ENCODE measurements at places on chromosomes 1 and 21.

- no peak for DNase-seq
Observed at GRCh38 chr21:45540601-45540970, 1.7 kb downstream of the SLC19A1 start.

GRCh38 chr1:184483101-184483683, 96.4 kb downstream of the C1orf21 start:
- no peak for DNase-seq

- DNase-seq: no peak
Observed at GRCh38 chr1:110153407-110153950, 3.2 kb downstream of the SLC6A17 start.

- DNase-seq: no peak
Observed at GRCh38 chr1:198649968-198650338, 11.1 kb downstream of the PTPRC start.

DNA sequence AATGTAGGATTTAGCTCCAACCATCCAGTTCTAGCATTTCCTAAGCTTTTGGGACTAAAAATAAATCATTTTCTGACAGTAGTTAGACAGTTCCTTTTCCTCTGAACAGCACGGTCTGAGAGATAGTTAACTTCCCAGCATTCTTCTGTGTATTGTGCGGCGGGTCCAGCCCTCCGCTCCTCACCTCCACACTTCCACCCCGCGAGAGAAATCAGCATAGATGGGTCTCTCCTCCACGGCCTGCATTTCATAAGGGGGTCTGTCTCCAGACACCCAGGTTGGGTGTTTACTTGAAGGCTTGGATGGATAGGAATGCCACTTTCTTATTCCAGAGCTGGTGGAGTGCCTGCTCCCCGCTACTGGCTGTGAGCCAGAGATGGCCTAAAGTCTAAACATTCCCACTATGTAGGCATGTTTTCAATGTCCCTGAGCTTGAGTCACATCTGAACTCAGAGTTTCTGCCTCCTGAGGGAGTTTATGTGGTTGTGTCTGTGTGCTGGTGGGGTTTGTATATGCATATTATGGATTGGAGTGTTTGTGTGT, 38.0 kb upstream of the PPP2R5A start:
- DNase-seq: no peak

DNA sequence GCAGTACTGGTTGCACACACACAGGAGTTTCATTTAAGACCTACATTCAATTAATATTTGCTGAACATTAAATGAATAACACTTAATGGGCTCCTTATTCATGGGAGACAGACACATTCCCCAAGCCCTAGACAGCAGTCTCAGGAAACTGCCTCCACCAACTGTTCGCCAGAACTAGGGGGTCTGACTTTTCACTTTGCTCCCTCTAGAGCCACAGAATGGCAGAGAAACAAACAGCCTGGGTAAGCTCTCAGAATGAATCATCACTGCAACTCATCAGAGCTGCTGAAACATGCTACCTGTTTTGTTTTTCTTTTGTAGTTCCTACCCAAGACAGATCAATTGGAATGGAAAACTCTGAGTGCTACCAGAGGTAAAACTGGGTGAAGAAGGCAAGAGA, 31.7 kb downstream of the ELK4 start:
- no peak for DNase-seq

- no peak for DNase-seq
Observed at GRCh38 chr1:147891088-147891487, 11.5 kb upstream of the GJA8 start.

- DNase-seq: no peak
Observed at GRCh38 chr21:38280454-38280853, 23.7 kb downstream of the KCNJ15 start.

DNA sequence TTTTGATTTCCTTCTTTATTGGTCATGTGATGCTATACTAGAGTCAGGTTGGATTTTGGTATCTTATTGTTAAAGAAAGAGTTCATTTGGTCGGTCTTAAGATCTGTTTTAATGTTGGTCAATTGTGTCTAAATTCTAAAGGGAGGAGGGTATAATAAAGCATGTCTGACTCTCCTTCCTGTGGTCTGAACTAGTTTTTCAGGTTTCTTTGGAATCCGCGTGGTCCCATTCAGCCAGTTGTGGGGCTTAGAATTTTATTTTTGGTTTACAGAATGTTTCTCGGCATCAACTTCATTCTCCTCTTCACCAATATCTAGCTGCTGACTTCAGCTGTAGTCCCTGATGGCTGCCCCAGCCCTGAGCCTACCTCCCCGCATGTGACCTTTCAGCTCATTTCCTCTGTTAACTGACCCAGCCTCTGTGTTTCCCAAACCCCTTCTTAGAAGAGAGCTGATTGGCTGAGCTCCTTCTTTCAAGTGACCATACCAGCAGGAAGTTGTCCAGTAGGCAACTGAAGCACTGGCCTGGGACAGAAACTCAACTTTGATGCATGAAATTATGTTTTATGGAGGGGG, 8.7 kb upstream of the MYOC start:
- DNase-seq: no peak

GRCh38 chr1:228994676-228995594, 259.7 kb downstream of the RHOU start:
- DNase-seq: no peak

DNA sequence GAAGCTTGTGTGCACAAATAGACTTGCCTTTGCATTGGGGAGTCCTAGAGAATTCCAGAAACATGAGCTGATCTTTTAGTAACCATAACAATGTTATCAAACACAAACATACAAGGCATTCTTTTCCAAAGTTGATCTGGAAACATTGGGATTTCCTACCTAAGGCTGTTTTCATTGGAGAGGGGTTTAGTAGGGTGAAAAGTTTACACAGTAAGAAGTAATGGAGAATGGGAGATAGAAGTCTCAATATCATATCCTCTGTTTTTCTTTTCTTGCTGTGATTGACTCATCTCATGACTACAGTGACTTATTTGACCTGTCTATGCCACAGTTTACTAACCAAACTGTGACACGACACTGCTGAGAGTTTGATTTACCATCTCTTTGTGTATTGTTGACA, 65.6 kb upstream of the PLA2G4A start:
- DNase-seq: no peak

DNA sequence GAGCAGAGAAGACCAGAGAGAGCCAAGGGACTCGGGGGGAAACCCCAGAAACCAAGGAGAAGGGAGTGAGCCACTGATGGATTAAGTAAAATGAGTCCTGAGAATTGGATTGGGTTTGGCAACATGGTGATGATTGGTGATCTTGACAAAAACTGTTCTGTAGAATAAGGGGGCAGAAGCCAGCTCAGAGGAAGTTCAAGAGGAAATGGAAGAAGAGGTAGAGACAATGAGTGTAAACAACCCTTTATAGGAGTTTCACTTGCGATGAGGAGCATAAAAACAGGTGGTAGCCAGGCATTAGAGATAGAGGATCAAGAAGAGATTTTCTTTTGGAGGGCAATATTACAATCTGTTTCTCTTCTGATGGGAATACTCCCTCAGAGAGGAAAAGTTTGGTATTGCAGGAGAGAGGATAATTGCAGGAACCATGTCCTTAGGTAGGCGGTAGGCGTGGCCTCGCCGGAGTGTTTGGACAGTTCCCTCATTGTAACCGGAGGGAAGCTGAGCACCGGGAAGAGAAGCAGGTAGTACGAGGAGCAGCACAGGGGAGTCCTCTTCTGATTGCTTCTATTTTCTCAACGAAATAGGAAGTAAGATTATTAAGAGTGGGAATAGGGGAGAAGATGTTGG, 68.4 kb upstream of the TENT5C start:
- DNase-seq: no peak

DNA sequence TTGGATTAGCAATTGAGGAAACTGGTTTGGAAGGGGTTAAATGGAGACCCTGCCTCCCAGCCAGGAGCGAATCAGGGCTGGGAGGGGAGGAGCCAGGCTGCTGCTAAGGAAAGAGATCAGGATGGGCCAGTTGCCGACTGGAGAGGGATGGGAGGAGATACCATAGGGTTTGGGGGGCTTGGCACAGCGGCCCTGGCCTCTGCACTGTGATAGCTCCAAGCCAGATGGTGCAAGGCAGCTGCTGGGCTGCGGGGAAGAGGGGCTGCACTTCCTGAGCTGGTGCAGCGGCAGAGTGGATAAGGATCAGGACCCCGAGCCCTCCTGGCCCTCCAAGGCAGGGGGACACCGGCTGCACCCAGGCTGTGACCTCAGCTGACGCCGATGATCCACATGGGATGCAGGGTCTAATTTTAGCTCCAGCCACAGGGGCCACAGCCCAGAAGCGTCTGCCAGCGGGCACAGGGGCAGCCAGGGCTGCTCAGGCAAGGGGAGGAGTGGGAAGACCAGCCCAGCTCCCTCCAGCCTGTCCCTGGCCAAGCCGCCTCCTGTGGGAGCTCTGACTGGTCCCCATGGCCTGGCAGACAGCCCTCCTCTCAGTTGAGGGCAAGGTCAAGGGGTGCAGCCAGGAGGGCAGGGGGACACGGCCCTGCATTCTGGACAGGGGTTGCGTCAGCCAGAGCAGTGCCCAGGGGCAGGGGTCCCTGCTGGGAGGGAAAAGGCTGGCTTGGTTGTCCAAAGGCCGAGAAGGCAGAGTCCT, at the start of gene EXTL1:
EXTL1 (plus strand) TSS at position 129 of the 757 bp plus-strand sequence. CDS start 872 bp downstream, outside the sequence.
- DNase-seq: no peak

DNA sequence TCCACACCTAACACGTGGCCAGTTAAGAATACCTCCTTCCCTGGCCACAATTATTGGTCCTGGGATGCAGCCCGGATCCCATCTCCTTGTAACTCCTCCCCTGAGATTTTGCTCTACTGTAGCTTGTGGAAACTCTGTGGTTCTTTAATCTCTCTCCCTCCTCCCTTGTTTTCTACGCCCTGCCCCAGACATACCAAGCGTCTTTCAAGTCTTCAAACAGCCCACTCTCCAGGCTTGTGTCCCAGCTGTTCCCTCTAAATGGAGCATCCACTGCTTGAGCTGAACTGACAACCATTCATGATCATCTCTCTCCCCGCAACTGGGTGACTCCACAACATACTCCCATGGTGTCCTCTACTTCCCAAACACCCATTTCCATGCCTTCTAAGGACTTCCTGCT, 111.6 kb downstream of the SIPA1L2 start:
- no peak for DNase-seq

- no peak for DNase-seq
Observed at GRCh38 chr1:161166669-161167548, 683 bp downstream of the PPOX start.

DNA sequence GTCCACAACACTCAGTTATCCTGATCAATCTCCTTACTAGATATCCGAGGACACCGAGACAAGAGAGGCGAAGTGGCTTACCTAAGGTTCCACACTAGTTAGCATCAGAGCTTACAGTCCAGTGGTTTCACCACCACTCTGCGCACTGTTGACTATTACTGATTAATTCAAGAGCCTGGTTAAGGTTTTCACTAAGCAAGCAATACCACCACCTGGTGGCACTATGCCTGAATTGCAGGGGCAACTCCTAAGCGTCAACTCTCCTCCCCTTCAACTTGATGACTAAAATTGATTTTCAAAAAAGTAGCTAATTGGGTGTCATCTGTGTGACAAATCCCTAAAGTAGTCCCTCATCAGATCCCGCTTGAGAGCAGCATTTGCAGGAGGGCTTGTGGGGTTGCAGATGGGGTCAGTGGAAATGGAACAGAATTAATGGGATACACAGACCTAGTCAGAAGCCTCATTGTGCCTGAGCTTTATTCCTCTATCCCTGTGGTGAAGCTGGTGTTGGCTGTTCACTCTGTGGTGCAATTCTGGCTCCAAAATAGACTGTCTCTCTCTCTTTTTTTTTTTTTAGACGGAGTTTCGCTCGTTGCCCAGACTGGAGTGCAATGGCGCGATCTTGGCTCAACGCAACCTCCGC, 9.1 kb downstream of the TTC22 start:
- peak; percentile 60 for DNase-seq

DNA sequence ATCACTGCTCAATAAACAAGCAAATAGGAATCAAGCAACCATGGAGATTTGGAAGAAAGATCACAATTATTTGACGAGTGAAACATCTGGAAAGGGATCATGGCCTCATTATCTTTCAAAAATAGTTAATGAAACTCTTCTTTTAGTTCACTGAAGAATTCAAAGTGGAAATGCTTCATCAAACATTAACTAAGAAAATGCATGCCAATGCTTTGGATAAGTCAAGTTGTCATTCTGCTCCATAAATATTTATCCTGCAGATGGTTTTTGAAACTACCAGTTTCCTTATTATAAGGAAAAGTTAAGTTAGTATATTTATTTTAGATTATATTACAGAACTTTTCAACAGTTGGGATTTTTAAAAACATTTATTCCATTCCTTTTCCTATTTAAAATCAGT, 206.5 kb upstream of the ADGRL2 start:
- DNase-seq: no peak

DNA sequence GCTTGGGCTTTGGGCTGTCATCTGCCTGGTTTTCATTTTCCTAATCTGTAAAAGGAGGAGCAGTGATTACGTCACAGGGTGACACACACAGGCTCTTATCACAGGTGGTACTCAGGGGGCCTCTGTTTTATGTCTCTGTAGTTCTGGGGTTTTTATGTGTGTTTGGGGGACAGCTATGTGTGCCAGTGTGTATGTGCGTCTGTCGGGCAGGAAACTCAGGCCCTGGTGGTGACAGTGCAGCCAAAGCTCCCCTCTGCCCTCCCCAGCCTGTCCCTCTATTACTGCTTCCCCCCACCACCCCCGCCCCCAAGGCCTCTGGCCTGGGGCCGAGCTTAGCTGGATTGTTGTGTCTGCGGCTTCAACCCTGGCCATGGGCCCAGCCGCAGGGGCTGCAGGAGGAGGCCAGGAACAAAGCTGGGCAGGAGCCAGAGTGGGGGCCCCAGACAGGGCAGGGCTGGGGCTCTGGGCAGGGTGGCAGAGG, 13.3 kb downstream of the MFAP2 start:
- no peak for DNase-seq

DNA sequence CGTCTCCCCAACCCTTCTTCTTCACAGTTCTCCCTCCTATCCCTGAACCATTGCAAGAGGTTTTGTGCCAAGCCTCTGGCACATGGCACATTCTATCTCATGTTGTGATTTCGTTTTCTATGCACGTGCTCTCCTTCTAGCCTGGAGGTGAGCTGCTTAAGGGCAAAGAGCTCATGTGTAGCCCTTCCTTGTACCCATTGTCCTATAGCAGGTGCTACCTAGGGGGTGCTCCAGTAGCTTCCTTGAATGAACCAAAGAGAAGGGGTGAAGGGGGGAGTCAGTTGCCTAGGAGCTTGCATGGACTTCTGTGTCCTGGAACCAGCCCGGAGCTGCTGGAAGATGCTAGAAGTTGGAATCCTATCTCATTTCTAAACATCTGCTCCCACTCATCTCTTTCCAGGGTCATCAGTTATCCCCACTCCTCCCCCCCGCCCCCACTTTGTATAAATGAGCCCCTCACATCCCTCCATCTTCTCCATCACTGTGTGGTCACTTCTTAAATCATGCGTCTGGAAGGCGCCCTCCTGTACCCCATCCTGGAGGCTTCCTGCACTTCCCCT, 535 bp upstream of the DISC1 start:
- DNase-seq: no peak

DNA sequence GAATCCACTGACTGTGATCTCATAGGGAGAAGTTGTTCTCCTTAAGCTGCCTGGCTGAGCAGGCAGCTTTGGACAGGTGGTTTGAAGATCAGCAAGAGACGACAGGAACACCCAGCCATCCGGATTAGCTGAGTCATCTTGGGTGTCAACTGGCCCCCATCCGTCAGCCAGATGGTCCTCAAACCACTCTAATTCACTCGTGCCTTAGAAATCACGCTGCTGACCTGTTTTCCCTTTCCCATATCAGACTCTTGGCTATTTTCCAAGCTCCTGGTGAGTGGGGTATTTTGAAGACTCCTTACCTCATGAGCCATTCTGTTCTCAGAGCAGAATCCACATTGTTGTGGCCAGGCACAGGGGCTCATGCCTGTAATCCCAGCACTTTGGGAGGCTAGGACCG, 149.1 kb upstream of the L1TD1 start:
- no peak for DNase-seq

Data from activated CD4-positive, alpha-beta T cell treated with anti-CD3 and anti-CD28 coated beads for 24 hours (primary cell).